ENCODE measurements at places on chromosomes 7 and 10.
A peak's percentile ranks its signal among the peaks of the same experiment; 100 is the strongest.

DNA sequence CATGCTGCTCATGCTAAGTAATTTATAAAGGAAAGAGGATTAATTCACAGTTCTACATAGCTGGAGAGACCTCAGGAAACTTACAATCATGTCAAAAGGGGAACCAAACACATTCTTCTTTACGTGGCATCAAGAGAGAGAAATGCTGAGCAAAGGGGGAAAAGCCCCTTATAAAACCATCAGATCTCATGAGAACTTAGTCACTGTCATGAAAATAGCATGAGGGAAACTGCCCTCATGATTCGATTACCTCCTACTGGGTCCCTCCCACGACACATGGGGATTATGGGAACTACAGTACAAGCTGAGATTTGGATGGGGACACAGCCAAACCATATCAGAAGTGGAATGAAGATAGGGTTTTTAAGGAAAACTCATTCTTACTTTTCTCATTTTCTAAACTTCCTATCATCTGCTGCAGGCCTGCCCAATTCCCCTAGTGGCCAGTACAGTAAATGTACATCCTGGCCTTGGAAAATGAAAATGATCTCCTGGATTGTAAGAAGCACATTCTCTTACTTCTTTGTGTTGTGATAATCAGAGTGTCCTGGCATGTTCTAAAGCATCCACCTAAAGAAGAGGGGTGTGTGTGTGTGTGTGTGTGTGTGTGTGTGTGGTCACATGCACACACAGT lies 421.5 kb downstream of the LRMDA start:
- DNase-seq: no peak

- no peak for DNase-seq
Observed at GRCh38 chr7:28328146-28328545, 84.2 kb upstream of the CREB5 start.

DNA sequence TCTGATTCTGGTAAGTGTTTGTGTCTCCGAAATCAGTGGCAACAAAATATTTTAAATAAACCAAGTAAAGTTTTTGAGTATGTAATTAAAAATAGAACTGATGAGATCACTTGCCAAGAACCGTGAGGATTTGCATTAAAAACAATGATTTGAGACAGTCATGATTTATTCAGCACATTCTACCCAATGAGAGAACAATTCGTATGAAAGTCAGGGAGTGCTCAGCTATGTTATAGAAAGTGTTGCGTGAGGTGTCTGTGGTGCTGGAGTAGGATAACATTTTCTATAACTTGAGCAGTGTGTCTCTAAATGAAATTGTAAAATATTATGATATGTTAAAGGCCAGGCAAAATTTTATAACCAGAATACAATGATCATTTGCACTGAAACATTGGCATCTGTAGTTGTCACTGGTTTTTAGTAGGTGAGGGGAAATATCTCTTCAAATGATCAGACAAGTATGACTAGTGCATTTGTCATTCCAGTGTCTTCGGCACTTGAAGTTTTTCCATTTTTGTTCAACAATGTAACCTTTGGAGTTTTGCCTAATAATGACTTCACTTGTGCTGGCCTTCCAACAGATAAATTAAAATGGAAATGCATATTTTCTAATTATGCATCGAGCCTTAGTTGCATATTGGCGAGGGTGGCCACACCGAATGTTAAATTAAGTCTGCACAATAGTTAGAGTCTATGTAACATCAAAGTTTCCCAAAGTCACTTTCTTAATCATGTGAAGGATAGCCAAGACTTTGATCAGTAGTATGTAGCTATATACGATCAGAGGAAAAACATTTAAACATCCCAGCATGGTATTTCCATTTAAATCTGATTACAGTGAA lies 335.9 kb downstream of the GFRA1 start:
- peak; percentile 31 for DNase-seq

- no peak for DNase-seq
Observed at GRCh38 chr10:120897343-120897742, 46.2 kb downstream of the WDR11 start.

- no peak for DNase-seq
Observed at GRCh38 chr10:75801661-75802060, 370.2 kb downstream of the LRMDA start.
